ENCODE measurements at places on chromosomes 1 and 21. TPM values are rescaled to one million over a fixed set of nuclear protein-coding genes. Genes with fewer than 3 reads are reported as not detected.

The UTS2 gene
- not detected for polyA plus RNA-seq

DNA sequence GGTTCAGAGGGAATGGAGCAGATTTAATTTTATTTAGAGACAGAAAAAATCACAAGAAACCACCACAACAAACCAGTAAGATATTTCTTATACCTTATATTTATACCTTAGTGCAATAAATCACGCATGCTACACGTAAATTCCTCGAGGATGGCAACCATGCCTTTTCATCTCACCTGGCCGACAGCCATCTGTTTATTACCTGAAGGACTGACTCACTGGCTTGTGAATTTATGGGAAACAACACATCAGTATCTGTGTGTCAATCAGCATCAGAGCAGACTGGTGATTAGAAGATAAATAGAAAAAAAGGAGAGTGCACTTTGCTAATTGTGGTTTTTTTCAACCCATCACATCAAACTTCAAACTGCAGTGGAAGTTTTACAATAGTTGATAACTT, 58.4 kb downstream of the S1PR1 start:
- peak; percentile 21 for DNase-seq

DNA sequence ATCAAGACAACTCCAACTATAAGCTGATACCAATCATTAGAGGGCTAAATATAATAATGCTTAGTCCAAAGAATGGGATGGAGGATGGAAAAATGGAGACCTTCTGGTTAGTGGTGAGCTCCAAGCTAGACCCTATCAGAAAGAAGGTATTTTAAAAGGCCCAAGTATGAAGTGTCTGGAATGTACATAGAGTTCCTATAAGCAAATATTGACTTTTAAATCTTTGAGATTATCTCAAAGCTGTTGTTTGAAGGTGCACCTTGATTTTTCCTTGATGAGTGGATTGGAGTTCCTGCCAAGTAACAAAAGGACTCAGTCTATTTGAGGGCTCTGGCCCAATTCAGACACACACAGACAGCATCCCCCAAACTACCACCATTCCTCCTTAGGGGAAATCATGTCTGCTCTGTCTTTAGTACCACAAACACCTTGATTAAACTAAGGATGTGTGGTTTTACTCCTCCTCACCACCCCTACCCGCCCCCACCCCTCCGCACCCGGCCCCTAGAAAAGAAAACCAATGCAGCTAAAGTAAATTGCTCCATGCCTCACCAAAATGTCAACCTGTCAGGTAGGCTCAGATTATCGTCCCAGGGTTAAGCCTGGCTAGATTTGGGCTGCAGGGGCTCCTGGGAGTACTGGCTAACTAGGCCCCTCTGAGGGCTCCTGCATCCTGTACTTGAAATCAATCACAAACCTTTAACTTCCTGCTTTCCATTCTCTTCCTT, 59.4 kb downstream of the CDC7 start:
- DNase-seq: no peak

The CENPF gene
- polyA plus RNA-seq: 27.5 TPM

DNA sequence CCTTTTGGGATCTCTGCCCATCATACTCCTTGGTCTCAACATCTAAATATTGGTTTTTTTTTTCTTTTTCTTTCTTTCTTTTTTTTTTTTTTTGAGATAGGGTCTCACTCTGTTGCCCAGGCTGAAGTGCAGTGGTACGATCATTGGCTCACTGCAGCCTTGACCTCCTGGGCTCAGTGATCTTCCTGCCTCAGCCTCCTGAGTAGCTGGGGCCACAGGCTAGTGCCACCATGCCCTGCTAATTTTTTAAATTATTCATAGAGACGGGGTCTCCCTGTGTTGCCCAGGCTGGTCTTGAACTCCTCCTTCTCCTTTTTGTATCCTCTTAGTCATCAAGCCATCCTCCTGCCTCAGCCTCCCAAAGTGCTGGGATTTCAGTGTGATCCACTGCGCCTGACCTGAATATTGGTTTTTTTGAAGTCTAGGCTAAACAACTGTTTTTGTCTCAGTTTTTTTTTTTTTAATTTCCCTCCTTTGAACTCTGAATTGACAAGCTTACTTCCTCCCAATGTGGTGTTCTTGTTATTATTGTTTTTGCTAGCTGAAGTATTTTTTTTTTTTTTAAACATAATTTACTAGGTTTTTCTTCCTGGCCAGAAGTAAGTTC, 30.9 kb downstream of the MAPKAPK2 start:
- DNase-seq: no peak

The BLACAT1 gene
- 0.22 TPM for polyA plus RNA-seq

- DNase-seq: no peak
Observed at GRCh38 chr1:178643831-178644230, 81.2 kb upstream of the RALGPS2 start.

The SLAMF6 gene
- polyA plus RNA-seq: 1.6 TPM

- DNase-seq: peak; percentile 53
Observed at GRCh38 chr1:21289700-21290545, at the start of gene ECE1. Gene ECE1, minus strand, starts transcription at chr1:21290463. Its CDS starts 49 bp downstream, at chr1:21290414.

The EFHD2 gene
- 149 TPM for polyA plus RNA-seq

GRCh38 chr1:210573141-210573540, 244.4 kb downstream of the HHAT start:
- no peak for DNase-seq

- no peak for DNase-seq
Observed at GRCh38 chr1:171116676-171117075, 26.0 kb downstream of the FMO3 start.

The NT5C1A gene
- 0.12 TPM for polyA plus RNA-seq

- DNase-seq: no peak
Observed at GRCh38 chr1:201127755-201128455, 921 bp upstream of the ASCL5 start.

DNA sequence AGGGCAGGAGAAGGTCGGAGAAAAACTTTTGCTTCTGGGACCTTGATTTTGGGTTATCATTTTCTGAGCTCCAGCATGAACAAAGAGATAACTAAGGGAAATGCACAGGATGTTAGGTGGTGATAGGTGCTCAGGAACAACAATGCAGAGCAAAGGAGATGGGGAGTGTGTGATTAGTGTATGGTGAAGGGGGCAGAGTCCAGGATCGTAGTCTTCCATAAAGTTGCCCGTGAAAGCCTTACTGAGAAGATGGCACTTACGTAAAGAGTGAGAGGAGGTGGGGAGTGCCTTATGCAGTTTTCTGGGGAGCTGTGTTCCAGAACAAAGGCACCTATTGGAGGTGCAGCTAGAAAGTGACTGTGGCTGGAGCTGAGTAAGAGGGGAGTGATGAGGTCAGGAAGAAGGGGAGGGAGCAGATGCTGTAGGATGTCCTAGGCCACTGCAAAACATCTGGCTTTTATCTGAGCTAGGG, 11.6 kb downstream of the KCNK1 start:
- DNase-seq: peak; percentile 49

DNA sequence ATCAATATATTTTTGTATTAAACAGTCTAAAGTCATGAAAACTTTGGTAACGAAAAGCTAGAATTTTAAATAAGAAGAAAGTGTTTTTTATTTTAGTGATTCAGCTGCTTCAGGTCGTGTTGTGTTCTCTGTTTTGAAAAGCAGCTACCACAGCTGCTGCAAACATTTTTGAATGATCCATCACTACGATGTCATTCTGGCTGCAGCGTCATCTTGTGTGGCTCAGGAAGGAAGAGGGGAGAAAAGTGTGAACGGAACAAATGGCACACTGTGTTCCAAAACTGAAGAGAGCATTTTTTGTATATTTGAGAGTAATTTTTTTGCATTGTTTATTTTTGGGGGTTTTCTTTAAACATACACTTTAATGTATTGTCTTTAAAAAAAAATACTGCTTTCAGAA, 323.0 kb upstream of the ADGRL2 start:
- no peak for DNase-seq

DNA sequence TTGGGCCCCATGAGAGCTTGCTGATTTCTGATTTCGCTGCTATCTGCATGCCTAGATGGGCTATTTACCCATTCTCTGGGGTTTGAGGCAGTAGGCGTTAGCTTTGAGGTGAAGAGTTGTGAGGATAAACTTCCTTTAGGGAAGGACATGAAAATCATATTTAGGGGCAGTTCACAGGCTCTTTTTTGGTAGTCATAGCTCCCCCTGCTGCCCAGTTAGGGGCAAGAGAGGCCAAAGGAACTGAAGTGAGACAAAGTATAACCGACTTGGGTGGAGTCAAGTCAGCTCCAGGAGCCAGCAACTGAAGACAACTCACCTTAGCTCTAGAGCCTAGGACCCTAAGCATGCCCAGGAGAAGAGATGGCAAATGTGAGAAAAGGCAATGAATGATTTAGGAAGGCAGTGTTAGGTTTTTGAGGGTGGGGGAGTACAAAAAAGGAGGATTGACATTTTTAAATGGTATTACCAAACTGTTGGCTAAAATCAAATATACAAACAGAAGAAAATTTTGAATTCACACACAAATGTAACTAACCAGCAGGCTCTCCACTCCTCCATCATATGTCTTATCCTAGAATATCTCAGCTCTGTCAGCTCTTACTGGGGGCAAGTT, 625.2 kb downstream of the LMO4 start:
- peak; percentile 88 for DNase-seq

- DNase-seq: no peak
Observed at GRCh38 chr21:33334824-33335223, 10.1 kb downstream of the IFNAR1 start.

GRCh38 chr1:35590476-35591040, 17.4 kb downstream of the TFAP2E start:
- DNase-seq: no peak

GRCh38 chr1:94050254-94050653, 70.7 kb downstream of the ABCA4 start:
- DNase-seq: no peak

DNA sequence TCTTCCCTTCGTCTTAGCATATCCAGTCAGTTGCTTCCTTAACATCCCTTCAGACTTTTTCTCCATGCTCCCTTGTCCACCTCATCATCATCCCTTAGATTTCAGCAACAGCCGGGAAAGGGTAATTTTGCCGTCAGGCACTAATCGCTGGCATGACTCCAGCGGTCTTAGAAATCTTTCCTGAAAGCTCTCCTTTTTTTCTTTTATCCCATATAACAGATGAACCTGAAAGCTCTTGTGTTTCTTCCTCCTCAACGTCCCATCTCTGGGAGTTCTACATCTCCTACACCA, 10.4 kb upstream of the BOLA1 start:
- DNase-seq: no peak

DNA sequence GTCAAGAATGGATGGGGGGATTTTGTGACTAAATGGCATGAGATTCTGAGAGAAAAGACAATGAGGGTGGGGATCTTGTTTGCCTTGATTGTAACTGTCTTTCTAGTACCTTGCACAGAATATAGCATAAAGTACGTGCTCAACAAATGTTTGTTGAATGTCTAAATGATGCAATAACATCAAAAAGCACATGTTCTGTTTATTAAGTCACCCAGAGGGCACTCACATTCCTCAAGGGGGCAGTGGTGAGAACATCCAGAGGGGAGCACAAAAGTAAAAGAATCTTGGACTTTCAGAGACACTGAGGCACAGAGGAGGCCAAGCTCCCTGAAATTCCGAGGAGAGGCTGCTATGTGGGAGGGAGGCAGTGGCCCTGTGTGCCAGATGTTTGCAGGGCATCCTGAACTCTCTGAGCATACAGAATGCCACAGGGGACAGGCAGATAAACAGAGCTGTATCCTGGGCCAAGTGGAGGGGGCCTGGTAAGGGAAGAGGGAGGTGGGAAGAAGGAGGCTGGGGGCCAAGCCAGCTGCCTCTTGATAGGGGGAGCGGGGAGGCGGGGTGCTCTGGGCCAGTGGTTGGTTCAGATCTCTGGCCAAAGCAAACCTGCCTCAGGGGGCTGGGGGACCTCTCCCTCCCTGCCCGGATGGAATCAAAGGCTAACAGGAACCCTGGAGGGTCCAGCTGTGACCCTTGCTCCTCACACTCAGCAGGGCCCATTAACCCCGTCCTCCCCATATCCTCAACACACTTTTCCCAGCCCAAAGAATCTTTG, 6.5 kb upstream of the ATP1A2 start:
- peak; percentile 28 for DNase-seq

GRCh38 chr1:109639063-109639840, 16.6 kb upstream of the GSTM4 start:
- DNase-seq: no peak

DNA sequence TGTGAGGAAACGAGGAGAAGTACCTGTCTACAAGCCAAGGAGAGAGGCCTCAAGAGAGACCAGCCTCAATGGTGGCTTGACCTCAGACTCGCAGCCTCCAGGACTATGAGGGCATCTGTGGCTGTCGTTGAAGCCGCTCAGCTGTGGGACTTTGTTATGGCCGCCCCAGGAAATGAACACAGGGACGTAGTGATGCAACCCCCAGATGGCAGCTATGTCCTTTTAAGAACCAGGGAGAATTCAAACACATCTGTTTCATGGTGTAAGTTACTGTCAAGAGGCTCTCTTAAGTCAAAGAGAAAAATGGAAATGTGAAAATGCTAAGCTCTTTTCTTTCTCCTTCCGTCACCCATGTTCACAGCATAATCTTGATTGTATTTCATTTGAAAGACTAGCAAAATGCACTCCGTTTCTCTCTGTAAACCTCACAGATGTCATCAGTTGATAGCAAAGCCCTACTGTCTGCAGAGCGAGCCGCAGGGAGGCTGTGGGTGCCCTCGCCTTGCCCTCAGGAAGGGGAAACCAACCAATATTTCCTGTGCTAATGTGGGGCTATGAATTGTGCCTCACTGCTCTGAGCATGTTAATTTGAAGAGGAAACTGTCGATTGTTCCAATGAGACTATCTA, 21.3 kb downstream of the UBASH3A start:
- DNase-seq: no peak

- no peak for DNase-seq
Observed at GRCh38 chr1:27136998-27137542, 17.9 kb downstream of the SLC9A1 start.

GRCh38 chr1:86382878-86383277, 13.2 kb downstream of the ODF2L start:
- DNase-seq: no peak

DNA sequence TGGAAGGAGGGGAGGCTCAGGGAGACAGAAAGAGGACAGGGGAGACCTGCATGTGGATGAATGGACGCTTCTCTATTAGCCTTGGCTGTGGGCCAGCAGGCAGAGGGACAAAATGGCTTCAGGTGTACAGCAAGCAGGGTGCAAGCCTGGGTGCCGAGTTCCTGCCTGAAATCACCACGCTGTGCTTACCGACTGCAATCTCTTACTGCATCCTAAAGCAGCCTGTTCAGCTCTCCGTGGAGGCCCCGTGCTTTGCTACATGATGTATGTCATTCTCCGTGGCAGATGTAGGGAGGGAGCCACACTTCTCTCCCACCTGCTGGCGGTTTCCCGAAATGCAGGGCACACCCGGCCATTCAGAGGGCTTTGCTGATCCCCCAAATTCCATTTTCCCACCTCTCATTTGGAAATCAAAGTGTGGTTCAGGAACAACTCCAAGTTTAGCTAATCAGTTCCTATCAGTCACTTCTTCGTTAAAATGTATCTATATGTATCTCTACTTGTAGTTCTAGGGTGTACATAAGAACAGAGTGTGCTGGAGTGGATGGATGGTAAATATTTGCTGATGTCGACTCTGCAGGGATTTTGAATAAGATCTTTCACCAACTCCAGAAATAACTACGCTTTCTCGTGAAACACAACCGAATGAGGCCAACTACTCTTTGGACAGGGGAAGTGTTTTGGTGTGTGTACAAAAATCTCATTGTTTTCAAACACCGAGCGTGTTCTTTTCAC, 122.3 kb upstream of the BACE2 start:
- peak; percentile 25 for DNase-seq

GRCh38 chr1:43284065-43284464, 1.3 kb downstream of the C1orf210 start:
- DNase-seq: no peak

The PWP2 gene
- 44.0 TPM for polyA plus RNA-seq

Measured in small intestine (tissue), 16 donors.